ENCODE measurements at places on chromosomes 11 and 22.

GRCh38 chr11:68159665-68160064 is 38.5 kb upstream of the CHKA start:
- DNase-seq = no peak

DNA sequence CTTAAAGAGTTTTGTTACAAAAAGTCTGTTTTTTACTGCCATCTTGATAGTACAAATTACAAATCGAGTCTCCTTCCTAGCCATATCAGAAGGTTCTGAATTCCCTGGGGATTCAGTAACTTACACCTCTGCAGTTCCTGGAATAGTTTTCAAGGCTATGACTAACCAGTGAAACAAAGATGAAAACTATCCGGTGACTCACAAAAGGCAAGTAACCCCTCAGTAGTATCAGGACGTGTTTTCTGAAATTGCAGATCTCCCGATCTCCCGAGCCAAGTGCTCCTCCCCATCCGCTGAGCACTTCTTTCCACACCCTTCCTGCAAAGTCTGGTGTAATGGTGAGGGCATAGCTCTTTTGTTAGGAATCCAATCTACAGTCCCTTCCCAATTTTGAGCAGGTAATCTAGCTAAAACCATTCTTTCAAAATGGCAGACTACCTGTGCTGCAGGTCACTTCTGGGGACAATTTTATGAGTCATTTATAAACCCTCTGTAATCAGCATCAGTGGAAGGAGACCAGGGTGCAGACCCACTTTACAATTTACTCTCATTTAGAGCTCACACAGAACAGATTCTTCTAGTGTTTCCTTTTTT is 7.7 kb downstream of the E2F8 start:
- DNase-seq = no peak

- peak; percentile 85 for DNase-seq
Observed at GRCh38 chr22:39316440-39317083, 2.9 kb downstream of the RPL3 start.

GRCh38 chr22:46612341-46612903 is 7.8 kb upstream of the GRAMD4 start:
- DNase-seq = no peak

DNA sequence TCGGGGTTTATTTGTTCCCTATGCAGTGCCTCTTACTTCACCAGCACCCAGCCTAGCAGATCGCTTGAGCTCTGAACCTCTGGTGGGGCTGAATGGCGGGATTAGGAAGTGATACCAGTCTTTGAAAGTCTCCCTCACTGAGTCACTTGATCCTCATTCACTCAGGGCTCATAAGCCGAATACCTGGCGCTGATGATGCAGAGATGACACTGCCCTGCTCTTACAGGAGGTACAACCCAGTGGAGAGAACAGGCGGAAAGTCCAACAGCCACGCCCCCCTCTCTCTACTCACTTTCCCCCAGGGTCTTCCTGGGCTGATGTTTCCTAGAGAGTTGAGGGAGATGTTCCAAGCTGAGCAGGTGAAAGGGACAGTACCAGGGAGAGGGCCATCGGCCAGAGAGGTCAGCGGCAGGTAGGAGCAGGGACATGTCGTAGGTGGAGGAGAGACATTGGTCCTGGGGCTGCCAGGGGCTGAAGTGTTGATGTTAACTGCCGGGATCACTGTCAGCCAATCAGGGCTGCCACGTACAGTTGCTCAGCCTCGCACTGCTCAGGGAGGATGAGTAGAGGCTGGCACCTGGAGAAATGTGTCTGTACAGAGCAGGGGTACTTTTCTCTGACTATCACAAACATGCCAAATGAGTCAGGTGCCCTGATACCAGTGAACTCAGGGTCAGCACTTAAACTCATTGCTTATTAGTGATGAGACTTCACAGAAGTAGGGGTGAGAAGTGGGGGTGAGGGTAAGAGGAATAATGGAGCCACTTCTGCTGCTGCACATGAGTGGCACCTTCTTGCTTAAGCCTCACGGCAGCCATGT is 9.9 kb upstream of the APOBEC3A start:
- DNase-seq = no peak

DNA sequence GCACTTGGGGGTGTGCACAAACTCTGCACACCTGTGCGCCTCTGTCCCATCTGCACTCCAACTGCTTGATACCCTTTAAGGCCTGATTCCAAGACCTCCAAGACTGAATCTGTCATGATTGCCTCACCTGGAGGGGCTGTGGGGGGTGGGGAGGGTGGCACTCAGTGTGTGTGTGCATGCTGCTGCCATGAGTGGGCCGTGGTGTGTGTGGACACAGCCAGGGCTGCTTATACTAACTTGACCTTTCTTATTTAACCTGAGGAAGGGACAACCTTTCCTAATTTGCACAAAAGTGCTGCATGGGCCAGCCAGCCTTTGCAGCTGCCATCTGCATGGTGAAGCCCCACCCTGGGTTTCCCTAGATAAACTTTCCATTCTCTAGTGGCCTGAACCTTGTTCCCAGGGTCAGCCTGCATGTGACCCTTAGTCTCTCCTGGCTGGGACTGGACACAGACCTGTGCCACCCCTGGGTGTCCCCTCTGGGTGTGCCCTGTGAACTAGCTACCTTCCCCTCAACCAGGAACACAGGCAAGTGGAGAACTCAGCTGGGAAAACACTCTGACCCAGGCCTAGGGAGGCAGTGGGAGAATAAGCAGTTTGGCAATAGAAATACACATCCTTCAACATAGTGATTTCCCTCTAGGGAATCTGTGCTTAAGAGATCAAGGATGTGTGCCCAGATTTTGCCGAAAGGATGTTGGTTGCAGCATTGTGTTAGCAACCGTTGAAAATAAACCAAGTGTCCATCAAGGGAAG is 45.4 kb upstream of the DKK3 start:
- no peak for DNase-seq

DNA sequence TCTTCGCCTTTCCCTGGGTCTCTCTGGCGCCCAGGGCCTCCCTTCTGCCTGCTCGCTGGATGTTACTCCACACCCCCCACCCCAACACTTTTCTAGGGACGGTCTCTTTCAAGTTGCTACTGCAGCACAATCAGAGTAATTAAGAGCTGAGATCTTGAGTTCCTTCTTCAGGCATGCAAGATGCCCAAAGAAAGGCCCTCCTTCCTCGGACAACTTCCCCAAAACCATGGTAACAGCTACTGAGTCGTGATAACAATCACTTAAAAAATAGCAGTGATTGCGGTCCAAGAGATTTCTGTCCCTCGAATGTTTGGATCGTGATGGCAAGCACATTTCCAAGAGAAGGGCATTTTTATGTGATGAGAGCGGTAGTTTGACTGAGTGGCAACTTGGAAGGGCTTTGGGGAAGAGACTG is 638 bp upstream of the TENM4 start:
- peak; percentile 53 for DNase-seq

- DNase-seq = no peak
Observed at GRCh38 chr22:31302006-31302405, 9.7 kb upstream of the PIK3IP1 start.

GRCh38 chr22:24420977-24421343 is 6.4 kb upstream of the ADORA2A start:
- DNase-seq = no peak

DNA sequence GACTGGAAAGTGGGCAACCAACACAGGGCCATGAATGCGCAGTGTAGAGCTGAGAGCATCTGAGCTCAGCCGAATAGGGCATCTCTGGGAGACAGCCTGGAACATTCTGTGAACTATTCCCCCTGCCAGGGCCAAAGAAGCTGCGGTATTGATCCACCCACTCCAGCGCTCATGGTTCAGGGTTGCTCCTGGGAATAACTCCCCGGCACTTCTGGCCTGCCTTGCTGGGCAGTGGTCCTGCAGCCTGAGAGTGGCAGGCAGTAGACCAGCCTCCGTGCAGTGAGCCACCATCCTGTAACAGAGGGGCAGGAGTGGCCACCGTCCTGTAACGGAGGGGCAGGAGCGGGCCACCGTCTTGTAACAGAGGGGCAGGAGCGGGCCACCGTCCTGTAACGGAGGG is 12.2 kb downstream of the TMPRSS6 start:
- DNase-seq = no peak

DNA sequence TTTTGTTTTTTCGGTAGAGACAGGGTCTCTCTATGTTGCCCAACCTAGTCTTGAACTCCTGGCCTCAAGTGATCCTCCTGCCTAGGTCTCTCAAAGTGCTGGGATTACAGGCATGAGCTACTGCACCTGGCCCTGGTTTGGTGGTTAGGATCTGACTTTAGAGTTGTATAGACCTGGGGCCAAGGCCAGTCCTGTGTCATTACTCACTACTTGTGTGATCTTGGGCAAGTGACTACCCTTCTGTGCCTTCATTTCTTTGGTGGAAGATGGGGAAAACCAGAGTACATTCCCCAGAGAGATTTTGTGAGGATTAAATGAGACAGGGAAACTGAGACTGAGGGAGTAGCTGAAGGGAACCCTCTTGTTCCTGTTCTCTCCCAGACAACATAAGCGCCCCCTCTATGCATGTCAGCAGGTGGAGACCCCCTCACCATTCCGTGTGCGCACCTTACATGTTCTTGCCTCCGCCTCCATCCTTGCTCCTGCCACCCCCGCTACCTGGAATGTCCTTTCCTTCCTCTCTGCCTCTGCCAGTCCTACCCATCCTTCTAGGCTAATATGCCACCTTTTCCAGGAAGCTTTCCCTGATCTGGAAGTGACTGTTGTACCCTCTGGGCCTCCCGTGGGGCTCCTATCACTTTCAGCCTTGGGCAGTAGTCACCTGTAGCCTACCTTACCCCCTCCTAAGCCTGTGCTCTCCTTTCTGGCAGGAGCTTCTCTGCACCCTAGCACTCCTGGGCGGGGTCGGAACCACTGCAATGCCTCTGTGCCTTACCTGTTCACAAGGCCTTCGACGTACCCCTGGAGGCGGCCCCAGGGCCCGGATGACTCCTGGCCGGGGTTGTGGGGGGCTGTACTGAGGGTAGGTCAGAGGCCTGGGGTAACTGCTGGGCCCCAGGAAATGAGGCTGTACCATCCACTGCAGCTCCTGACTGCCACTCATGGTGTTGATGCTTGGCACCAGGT is 3.9 kb downstream of the FOSL1 start:
- DNase-seq = no peak

DNA sequence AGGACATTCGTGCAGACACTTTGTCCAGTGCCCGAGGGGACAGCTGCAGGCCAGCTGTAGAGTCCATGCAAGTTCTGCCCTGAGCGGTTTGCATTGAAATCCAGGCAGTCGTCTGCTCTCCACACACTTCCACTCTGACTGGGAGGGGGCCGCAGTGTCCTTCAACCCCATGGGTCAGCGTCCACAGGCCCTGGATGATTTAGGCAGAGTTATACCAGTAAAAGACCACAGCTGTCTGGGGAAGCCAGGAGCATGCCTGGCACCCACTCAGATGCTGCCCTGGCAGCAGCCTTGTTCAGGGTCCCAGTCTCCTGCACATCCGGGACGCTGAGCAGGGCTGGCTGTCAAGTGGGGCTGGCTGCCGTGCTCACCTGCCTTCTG is 26.5 kb downstream of the KRTAP5-5 start:
- no peak for DNase-seq

GRCh38 chr11:64710418-64711137 is 12.4 kb downstream of the NRXN2 start:
- DNase-seq = no peak

- no peak for DNase-seq
Observed at GRCh38 chr11:85787809-85788760, 22.9 kb downstream of the SYTL2 start.

- no peak for DNase-seq
Observed at GRCh38 chr11:86955111-86955360, 159 bp downstream of the FZD4 start.

All from KBM-7 (cell line).